ENCODE measurements at places on chromosomes 4 and X. TPM values are rescaled to one million over a fixed set of nuclear protein-coding genes. Genes with fewer than 3 reads are reported as not detected.

- no peak for DNase-seq
These were observed 2.8 kb downstream of the FGFBP1 start for GRCh38 chr4:15935504-15936402.

GRCh38 chr4:119321921-119322687 is at the start of gene FABP2:
Gene FABP2 (minus strand): TSS chr4:119322138. CDS start chr4:119322102, 36 bp downstream.
- no peak for DNase-seq

- DNase-seq: no peak
These were observed 79.1 kb upstream of the SLC6A14 start for GRCh38 chrX:116357329-116357728.

- no peak for DNase-seq
These were observed 79.1 kb downstream of the AMOT start for GRCh38 chrX:112761242-112762207.

DNA sequence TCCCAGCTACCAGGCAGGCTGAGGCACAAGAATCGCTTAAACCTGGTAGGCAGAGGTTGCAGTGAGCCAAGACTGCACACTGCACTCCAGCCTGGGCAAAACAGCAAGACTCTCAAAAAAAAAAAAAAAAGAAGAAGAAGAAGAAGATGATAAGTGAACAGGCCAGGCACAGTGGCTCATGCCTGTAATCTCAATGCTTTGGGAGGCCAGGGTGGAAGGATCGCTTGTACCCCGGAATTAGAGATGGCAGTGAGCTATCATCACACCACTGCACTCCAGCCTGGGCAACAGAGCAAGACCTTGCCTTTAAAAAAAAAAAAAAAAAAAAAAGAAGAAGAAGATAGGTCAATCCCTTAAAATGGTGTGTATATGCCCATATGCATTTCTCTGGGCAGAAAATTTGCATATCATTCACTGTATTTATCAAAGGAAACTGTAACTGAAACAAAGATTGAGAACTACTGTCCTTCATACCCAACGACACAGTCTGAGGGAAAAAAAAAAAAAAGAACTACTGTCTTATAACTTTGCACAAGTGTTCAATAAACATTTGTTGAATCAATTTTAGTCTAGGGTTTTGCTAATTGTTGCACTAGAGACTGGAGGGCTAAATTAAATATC is 2.3 kb downstream of the RFC1 start:
- DNase-seq: no peak

DNA sequence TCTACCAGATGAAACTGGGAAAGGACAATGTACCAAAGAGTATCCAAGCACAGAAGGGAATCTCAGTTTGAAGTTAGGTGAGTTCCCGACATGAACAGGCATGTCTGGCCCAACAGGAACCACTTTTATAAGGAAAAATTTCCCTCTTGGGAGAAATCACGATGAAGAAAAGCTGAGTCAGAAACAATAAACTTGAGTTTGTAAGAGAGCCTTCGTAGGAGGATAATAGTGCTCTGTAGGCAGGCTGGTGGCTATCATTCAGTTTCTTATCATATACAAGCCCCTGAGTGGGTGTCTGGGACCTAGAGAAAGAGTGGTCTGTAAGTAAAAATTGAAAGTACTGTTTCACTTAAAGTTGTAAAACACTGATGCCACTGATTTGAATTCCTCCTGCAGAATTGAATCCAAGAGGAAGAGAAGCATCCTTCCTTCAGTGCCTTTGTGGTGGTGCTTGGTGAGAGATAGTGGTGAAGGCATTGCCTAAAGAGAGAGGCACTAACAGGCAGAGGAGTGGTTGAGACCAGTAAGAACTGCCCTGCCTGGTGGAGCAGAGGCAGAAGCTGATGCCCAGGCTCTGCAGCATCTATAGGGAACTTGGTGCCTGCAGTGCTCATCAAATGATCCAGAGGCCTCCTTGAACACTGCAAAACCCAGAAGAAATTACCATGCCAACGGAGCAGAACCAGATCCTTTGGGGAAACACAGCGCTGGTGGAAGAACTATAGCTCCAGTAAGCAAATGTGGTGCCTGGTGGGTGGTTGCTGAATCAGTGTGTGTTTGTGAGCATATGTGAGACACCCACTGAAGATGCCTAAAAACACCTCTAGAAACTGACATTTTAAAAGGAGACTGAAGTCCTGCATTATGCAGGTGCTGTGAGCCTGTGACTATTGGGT is 31.7 kb upstream of the METAP1 start:
- peak; percentile 2 for DNase-seq

GRCh38 chr4:109407027-109407737 is 26.4 kb upstream of the SEC24B start:
- DNase-seq: no peak

DNA sequence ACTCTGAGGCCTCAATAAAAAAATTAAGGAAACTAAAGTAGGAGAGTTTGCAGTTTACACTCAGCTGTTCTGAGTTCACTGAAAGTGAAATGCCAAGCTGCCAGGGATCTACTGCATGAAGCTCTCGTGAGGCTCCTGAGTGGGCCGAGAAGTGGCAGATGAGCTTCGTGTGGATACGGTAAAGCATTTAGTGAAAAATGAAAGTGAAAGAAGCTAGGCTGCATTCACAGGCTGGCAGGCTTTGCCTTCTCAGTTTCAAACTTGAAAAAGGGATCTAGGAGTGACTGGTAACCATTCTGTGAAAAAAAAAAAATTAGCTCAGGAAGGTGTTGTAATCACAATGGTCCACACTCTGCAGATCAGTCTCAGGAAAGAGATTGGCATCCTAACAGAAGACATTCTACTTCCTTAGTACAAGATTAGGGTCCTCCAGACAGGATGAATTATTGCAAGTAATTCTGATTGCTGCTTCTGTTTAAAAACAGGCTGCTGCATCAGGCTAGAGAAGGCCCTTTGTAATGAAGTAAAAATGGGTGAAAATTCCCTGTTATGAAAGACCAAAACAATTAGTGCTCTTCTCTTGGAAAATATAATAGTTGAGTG is 679.9 kb downstream of the RPA4 start:
- DNase-seq: peak; percentile 33

DNA sequence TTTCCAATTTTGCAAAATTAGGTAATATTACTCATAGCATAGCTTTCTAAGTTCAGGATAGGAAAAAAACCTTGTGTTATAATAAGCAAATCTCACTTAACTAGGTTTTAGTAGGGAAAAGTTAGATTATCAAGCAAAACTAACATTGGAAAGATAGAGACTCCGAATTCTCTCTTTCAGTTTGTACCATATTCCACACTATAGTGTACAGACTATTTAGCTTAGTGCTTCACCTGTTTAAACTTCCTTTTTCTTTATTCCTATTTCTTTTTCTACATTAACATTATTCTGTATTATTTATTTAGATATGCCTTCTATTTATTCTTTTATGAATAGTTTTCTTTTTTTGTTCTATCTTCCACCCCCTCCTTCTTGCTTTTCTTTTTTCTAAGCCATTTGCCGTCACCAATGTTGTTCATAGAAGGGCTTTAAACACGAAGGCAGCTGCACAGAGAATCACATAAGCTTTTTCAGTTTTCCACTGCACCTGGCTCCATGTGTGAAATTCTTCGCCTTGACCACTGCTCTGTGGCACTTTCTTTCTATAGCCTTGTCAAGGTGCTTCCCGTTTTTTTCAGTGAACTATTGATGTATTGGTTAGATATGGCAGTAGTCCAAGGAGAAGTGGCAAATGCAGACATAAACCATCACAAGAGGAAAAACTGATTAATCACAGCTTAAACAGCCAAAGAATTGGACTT is 8.5 kb downstream of the PCDH10 start:
- no peak for DNase-seq

- no peak for DNase-seq
These were observed 58.2 kb upstream of the GPRIN3 start for GRCh38 chr4:89365776-89366175.

DNA sequence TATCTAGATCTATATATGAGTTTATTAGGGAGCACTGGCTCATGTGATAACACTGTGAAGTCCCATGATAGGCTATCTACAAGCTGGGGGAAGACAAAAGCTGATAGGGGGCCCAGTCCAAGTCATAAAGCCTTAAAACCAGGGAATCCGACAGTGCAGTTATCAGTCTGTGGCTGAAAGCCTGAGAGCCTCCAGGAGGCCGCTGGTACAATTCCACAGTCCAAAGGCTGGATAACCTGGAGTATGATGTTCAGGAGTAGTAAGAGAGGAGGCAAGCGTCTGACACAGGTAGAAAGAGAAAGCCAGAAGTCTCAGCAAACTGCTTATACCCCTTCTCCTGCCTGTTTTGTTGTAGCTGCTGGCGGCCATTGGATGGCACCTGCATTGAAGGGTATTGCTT is 177.6 kb upstream of the SPRY1 start:
- no peak for DNase-seq

DNA sequence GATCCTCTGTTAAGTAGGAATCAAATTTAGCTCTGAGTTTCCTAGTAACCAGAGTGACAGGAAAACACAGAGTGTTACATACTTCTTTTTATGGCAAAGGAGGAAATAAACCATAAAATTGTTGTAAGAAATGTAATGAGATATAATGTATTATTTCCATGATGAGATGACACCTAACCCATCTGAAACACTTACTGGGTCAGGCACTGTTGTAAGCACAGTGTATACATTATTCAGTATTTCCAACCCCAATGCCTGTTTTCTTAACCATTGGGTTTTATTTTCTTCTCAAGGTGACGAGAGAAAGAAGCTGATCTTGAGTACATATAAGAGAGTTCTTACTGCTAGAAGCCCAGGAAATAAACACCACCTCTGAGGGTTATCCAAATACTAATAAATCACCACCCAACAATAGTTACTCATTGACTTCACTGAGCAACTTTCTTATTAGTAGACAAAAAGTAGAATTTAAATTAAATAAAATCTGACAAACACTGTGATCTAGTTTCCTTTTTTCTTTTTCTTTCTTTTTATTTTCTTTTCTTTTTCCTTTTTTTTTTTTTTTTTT is 4.2 kb upstream of the ENAM start:
- DNase-seq: no peak

DNA sequence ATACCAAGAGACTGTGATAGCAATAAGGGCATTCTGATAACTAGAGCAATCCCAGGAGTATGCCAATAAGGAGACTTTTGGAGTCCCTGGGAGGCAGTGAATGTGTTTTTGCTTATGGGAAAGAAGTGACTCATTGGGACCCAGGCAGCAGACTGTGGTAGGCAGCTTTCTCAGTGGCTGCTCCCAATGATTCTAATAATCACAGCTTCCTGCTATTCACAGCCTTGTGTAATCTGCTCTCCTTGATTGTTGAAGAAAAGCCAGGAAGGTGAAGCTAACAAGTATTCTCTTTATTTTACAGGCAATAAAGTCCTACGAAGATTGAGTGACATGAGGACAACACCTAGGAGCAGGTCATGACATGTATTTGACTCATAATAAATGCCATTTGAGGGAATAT is 70.3 kb upstream of the DDX60 start:
- DNase-seq: peak; percentile 34

DNA sequence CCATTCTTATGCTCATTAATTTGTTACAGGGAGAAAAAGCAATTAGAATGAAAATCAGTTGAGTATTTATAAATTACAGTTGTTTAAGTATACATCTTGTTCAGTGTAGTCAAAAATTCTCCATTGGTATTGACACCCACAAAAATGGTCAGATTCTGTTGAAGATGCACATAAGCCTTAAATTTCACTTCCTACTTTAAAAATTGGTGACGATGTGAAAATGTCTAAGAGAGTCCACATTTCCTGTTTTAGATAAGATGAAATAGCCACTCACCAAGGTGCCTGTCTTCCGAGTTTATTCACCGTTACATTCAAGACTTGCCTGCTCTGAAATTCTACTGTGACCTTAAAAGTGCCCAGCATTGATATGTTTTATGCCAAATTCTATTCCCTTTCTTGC is 93.6 kb downstream of the GPR143 start:
- DNase-seq: no peak

Gene SERPINA7
- 0.06 TPM for total RNA-seq

Gene RIPPLY1
- not detected for total RNA-seq

Gene LRP2BP
- 0.29 TPM for total RNA-seq

Gene RASSF6
- total RNA-seq: not detected

Gene MAGEB10
- total RNA-seq: 1.5 TPM

Gene RAP1GDS1
- total RNA-seq: 19.6 TPM
